Aorta (tissue), 5 donors: ENCODE measurements at places on chromosomes 4 and X. TPM values are rescaled to one million over a fixed set of nuclear protein-coding genes. Genes with fewer than 3 reads are reported as not detected.

MUC7 gene
- total RNA-seq = not detected

RASGEF1B gene
- total RNA-seq = 19.2 TPM

SCML2 gene
- 1.5 TPM for total RNA-seq

ADH4 gene
- 3.3 TPM for total RNA-seq

DCAF12L1 gene
- total RNA-seq = not detected

SMIM10 gene
- 13.5 TPM for total RNA-seq

TMEM192 gene
- 16.0 TPM for total RNA-seq

AP1S2 gene
- total RNA-seq = 55.9 TPM
